ENCODE measurements at places on chromosomes 3 and 15.

DNA sequence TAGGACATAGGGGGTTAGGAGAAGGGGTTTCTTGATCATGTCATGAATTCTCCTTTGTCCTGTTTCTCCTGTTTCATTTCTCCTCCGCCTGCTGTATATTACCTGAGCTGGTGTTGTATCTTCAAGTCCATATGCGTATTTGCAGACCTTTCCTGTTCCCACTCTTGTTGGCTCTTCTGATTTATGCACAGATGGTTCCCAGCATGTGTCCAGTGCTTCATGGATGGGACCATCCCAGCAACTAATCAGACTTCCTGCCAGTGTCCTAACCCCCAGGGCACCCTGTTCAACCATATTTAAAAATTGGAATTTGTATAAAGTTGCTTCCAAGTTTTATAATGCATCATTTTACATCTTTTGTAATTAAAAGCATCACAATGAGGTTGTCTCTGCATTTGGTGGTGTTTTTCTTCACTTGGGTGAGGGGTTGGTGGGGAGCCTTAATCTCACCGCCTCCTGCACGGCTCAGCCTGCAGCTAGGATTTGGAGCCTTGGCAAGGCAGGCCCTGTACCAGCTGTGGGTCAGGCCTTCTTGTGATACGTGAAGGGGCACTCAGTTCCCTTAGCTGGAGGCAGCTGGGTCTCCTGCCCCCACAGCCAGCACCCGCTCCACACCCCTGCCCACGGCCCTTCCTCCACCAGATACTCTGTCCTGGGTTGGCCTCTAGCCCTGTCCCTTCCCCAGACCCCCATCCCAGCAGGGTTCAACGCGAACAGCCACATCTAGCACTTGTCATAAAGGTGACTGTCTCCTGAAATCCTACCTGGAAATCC lies 72.0 kb upstream of the BLM start:
- DNase-seq = no peak

DNA sequence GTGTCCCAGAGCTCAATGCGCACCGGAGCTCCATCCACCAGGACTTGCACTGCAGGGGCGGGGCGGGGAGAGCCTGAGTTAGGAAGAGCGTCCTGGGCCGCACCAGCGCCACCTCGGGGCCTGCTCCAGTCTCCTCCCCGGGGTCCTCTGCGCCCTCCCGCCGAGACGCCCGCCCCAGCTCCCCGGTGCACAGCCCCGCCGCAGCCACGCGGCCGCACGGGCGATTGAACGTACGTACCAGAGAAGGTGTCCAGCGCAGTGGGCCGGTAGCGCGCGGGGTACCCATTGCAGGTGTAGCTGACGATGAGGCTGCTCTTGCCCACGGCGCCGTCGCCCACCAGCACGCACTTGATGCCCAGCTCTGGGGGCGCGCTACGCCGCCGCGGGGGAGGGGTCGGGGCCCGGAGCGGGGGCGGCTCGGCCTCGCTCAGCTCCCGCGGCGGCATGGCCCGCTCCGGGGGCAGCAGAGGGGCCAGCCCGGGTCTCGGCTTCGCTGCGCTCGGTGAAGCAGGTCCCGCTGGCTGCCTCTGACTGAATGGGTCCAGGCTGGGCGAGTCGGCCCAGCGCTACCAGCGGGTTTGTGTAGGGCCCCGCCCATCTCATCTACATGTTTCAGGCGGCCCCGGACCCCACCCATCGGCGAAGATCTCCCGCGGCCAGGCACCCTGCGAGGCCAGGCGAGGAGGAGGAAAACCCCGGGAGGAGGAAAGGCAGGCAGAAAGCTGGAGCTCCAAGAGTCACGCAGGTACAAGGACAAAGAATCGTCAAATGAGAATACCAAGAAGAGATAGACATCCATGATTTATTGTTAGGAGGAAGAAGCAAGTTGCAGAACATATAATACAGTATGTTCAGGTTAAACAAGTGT lies at the start of gene RHOV:
Gene RHOV (minus strand): TSS at position 541 of the 868 bp plus-strand sequence. CDS start 95 bp downstream, at position 446.
- peak; percentile 41 for DNase-seq

GRCh38 chr3:46440531-46441294 lies 24.0 kb downstream of the LTF start:
- peak; percentile 55 for DNase-seq

DNA sequence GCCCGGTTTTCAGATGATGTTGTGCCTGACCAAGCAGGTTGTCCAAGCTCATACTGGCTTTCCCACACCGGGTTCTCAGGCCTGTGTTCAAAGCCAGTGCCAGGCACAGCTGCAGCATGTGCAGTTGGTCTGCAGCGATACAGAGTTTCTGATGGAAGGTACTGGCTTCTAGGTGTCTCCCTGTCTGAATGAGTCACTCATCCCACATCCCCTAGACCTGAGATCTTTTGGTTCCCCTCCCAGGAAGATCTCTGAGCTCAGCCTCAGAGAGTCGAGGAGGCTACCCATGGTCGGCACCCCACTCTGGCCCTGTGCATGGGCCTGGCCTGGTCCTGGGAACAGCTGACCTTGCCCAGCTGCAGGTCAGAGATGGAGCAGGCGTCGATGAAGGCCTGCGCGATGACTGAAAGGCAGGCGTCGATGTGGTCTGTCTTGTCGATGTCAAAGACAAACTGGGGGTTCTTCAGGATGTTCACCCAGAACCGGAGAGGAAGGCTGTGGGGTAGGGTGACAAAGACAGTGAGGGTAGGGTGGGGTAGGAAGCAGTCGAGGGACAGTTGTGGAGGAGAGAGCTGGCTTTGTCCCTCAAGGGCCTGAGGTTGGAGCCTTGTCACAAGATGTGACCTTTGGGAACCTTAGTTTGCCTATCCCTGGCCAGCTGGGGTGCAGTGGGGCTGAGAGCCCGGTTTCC lies 15.3 kb downstream of the H1-8 start:
- DNase-seq = no peak

GRCh38 chr3:132047209-132047608 lies 12.4 kb upstream of the CPNE4 start:
- no peak for DNase-seq

DNA sequence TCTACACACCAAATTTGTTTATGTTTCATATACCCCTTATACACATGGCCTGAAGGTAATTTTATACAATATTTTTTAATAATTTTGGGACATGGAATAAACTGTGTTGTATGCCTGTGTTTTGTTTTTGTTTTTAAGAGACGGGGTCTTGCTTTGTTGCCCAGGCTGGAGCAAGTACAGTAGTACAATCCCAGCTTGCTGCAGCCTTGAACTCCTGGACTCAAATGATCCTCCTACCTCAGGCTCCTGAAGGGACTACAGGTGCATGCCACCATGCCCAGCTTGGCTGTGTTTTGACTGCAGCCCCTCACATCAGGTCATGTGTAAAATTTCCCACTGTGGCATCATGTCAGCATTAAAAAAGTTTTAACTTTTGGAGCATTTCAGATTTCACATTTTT lies 18.6 kb downstream of the SETD2 start:
- DNase-seq = no peak

DNA sequence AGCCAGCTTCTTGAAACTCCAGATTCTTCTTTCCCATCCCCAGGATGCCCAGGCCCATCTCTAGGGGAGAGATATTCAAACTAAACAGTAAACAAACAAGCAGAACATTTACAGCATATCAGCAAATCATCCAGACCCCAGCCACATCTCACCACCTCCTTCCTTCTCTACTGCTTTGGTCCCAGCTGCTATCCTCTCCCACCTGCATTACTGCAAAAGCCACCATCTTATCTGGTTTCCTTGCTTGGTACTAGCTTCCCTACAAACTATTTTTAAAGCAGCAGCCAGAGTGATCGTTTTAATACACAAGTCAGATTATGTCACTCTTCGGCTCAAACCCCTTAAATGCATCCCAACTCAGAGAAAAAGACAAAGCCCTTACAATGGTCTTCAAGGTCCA lies 4.8 kb downstream of the LYSMD2 start:
- DNase-seq = no peak

DNA sequence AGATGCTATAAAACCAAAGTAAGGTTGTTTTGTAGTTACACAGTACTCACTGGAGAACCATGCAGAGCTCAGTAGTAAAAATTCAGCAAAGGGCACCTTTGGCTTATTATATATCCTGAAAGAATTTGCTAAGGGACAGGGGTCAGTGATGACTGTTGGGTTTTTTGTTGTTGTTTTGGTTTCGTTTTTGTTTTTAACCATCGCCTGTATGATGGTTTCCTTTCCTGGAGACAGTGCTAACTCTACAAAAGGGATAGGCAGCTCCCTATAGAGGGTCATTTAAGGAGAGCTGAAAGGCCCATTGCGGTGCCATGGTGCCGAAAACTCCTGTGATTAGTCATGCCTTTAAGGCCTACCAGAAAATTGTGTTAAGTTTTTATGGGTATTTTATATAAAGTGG lies 118.2 kb upstream of the GOLIM4 start:
- no peak for DNase-seq

DNA sequence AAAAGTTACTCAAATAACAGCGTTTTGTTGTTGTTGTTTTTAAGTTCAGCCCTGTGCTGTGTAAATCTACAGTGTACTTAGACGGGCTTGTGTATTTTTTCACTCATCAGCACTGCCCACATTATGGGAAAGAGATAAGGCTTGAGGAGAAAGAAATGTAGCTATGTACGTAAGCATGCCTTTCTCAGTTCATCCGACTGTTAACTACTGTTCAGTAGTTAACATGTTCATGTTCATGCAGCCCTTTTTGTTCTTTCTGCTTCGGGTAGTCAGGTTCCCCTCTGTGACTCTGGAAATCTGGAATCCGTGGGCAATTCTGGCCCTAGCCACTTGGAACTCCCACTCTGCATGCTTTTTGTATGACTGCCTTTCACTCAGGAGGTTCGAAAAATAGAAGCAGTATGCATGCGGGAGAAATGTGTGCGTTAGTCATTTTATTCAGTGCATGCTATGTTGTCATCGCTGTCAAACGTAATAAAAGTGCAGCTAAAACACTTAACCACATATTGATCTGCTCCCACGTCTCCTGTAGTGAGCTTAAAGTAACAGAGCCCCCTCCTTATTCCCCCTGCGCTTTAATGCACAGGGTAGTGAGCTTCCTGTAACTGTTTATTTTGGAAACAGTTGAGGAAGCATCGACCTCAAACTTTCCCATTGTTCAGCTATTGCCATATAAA lies 283.1 kb upstream of the NR2F2 start:
- no peak for DNase-seq

DNA sequence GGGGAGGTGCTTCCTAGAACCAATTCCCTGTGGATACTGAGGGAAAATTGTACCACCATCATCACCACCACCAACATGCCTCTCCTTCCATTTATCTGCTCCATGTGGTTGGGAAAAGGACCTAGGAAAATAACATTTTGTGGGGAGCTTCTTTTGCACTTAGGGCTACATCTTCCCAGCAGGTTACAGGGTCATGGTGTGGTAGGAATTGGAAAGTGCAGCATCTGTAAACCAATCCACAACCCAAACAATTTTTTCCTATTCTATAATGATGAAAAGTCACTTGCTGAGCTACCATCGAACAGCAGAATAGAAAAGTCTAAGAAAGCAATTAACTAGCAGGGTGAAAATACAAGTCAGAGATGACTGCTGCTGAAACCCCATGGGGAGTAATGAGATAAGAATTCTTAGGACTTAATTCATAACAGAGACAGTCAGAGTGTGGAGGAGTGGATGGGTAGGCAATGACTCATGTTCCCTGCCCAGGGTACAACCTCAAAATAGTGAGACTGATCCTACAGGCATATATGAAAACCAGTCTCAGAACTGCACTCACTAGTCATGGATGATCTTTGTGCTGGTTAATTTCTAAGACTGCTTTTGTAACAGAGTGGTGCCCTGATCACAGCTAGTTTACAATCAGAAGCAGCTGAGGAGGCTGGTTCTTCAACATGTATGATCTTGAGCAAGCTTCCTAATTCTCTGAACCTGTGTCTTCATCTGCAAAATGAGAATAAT lies 38.1 kb upstream of the LEKR1 start:
- DNase-seq = no peak

DNA sequence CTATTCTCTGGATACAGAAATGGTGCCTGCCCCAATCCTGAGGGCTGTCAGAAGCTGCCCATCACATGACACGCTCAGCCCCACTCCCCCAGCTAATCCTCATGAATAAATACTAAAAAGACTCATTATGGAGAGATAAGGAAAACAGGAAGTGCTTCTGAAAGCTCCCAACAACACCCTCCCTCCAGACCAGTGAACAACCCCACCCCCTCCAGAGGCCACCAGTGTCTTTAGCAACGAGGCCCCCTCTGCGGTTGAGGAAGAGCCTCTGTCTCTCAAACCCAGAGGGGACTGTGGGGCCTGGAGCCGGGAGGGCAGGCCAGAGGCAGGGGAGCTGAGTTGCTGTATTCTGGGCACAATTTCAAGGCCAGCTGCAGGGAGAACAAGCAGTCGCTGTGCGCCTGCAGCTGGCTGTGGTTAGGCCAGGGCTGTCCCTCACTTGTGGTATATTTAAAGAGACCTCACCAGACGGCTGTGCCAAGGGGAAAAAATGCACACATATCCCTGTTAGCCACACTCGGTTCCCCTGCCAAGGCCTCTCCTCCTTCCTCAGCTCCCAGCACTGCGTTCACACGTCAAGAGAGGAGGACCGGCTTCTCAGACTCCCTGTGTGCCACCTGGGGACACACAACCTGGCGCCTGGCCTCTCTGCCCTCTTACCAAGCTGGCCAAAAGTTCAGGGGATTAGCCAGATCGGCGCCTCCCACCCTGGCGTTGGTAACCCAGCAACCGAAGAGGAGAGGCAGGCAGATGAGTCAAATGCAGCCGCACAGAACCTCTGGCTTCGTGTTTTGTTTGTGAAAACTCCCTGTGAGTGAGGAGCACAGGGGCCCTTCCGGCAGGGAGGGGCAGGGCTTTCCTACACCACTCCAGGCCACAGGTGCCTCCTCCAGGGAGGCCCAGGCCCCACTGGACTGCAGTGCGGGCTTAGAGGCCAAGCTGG lies 101.2 kb upstream of the ETV5 start:
- no peak for DNase-seq

DNA sequence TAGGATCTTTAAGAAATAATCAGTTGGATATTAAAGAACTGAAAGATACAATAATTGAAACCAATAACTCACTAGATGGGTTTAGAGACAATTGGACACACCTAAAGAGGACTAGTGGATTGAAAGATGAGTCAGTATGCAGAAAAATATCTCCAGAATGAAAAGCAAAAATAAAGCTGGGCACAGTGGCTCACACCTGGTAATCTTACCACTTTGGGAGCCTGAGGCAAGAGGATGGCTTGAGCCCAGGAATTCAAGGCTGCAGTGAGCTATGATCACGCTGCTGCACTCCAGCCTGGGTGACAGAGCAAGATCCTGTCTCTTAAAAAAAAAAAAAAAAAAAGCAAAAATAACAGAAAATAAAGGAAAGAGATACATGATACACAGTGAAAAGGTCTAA lies 37.4 kb upstream of the CCDC174 start:
- no peak for DNase-seq

- DNase-seq = no peak
Measured at GRCh38 chr3:103057003-103057402, 622.2 kb downstream of the ZPLD1 start.

GRCh38 chr3:71956069-71956340 lies 171.1 kb upstream of the PROK2 start:
- DNase-seq = no peak

DNA sequence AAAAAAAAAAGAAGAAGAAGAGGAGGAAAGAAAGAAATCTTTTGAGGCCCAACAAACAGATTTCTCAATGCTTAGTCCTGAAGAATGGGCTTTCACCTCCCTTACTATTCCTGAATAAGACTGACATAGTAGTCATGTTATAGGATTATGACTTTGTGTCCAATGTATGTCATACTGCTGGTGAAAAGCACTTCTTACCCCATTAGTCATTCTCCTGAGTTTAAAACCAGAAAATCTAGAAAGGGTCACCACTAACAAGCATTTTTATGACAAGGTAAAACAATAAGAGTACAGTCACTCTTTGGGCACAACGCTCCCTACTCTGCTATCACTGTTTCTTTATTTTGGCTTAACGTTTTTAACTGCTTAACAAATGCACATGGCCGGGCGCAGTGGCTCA lies 88.2 kb downstream of the IGSF11 start:
- no peak for DNase-seq

Data from CD4-positive, alpha-beta T cell treated with Interleukin-4 for 4 hours (primary cell).